ENCODE measurements at places on chromosomes 16 and 17.

- no peak for DNase-seq
Measured at GRCh38 chr16:56204816-56205215, 13.5 kb downstream of the GNAO1 start.

- no peak for DNase-seq
Measured at GRCh38 chr17:50890675-50891516, 24.7 kb upstream of the TOB1 start.

GRCh38 chr17:56431736-56432135 is 161.8 kb upstream of the NOG start:
- DNase-seq: no peak

- peak; percentile 83 for DNase-seq
Measured at GRCh38 chr16:88804552-88805339, 1.2 kb downstream of the CDT1 start.

- peak; percentile 51 for DNase-seq
Measured at GRCh38 chr16:68644296-68644695, 814 bp upstream of the CDH3 start.

GRCh38 chr16:80114699-80115098 is 426.1 kb upstream of the DYNLRB2 start:
- DNase-seq: no peak

- no peak for DNase-seq
Measured at GRCh38 chr17:78227455-78227916, 3.9 kb upstream of the TMEM235 start.

- no peak for DNase-seq
Measured at GRCh38 chr16:73023752-73024570, 24.0 kb downstream of the ZFHX3 start.

DNA sequence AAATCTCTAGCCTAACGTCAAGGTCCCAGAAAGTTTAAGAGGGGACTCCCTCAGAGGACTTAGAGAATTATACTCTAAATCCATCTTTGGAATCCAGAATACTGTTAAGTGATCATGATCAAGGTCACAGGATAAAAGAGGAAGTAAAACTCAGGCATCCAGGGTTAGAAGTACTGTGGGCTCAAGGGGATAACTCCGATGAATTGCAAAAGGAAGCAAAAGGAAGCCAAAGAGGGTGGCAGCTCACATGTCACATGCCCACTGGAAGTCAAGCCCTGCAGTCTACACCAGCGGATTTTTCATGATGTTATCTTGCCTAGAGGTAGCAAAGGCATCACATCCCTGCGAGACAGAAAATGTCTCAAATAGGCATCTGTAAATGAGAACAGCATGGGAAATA is 3.8 kb downstream of the ZNF821 start:
- DNase-seq: no peak

DNA sequence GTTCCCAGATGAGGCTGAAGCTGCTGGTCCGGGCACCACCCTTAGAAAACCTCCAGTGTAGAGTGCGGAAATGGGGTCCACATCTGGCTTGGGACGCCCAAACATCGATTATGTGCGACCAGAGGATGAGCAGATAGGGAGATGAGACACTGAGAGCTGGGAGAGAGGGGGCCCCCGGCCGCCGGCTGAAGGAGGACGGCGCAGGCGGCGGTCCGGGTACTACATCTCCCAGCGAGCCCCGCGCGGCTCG is 182 bp upstream of the SPECC1 start:
- DNase-seq: no peak

GRCh38 chr17:18993905-18994526 is 10.5 kb downstream of the FAM83G start:
- DNase-seq: no peak

GRCh38 chr16:30775392-30776188 is 11.4 kb downstream of the ZNF629 start:
- DNase-seq: peak; percentile 96

DNA sequence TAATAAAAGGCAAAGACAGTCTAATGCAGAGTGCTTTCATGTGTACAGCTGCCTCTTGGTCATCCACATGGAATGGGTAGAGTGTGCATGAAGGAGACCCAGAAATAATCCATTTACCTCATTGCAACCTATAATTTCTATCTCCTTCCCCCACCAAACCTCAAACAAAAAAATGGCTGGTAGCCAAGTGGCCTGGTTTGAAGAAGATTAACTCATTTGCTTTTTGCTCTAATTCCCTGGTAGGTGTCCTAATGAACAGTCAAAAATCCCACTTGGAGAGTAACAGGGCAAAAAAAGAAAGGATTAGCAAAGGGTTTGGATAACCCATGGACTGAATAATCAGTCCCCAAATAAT is 13.0 kb upstream of the LYRM9 start:
- DNase-seq: no peak

GRCh38 chr17:70184770-70185169 is 15.4 kb downstream of the KCNJ2 start:
- no peak for DNase-seq

GRCh38 chr17:17760350-17760749 is 76.4 kb downstream of the SREBF1 start:
- DNase-seq: no peak

- DNase-seq: no peak
Measured at GRCh38 chr16:87921236-87921773, 15.0 kb downstream of the CA5A start.

DNA sequence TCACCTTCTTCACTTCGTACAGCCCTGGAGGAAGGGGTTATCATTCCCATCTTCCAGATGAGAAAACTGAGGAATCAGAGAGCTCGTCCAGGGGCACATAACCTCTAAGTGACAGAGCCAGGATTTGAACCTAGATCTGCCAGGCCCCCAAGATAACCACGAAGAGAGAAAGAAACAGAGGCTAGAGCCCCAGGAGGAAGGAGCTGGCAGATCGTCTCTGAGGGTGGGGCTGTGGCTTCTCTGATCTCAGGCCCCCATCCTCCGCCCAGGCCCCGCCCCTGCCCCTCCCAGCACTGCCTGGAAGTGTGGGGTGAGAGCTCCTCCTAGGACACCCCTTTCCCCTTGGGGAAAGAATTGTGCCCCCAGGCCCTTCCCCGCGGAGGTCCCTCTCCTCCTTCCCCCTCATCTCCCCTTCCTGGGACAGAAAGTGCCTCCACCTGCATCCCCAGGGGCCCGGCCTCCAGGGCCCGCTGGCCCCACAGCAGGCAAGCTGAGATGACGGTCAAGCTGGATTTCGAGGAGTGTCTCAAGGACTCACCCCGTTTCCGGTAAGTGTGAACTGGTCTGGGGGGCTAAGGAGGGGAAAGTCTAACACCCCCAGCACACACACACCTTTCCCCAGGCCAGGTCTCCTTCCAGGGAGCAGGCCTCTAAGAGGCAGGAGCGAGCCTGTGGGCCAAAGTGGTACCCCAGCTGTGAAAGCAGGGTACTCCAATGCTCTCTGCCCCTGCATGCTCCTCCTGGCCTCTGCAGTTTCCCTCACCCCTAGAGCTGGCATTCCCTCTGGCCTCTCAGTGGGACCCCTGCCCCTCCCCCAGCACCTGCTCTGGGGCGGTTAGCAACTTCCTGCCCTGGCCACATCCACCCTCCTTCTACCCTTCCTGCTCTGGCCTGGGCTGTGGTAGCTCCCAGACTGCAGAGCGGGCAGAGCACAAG is at the start of gene ACAP1:
ACAP1 (plus strand) TSS at position 290 of the 936 bp plus-strand sequence; CDS start at position 496, 206 bp downstream.
- peak; percentile 81 for DNase-seq

- no peak for DNase-seq
Measured at GRCh38 chr17:71849783-71850768, 270.7 kb upstream of the SOX9 start.

- DNase-seq: no peak
Measured at GRCh38 chr16:87160701-87161337, 156.4 kb downstream of the C16orf95 start.

GRCh38 chr17:39753514-39754160 is 15.9 kb downstream of the GRB7 start:
- peak; percentile 62 for DNase-seq

DNA sequence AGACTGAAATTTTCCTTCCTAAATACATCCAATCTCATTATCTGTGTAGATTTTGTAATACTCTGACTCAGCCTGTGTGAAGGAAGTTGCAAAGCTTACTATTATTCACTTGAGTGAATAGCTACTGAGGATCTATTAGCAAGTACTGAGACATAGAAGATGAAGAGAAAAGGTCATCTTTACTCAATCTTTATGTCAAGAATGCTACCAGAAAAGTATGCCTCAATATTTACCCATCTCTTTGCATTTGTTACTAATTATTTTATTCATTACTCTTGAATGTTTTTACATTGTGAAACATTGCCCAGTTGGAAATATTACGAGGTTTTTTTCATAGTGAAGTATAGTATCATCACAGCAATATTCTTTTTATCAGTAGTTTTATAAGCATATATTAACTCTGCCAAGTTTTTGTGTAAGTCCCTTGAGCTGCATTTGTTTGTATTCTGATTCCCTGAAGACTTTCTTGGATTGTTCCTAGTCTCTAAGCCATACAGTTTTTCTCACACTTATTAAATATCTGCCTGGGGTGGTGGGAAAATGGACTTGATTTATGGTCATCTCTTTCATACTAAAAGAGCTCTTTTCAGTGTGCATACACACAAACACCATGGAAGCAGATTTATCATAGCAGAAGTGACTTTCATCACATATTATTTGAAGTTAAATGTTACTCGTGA is 110.4 kb downstream of the MRTFB start:
- no peak for DNase-seq

DNA sequence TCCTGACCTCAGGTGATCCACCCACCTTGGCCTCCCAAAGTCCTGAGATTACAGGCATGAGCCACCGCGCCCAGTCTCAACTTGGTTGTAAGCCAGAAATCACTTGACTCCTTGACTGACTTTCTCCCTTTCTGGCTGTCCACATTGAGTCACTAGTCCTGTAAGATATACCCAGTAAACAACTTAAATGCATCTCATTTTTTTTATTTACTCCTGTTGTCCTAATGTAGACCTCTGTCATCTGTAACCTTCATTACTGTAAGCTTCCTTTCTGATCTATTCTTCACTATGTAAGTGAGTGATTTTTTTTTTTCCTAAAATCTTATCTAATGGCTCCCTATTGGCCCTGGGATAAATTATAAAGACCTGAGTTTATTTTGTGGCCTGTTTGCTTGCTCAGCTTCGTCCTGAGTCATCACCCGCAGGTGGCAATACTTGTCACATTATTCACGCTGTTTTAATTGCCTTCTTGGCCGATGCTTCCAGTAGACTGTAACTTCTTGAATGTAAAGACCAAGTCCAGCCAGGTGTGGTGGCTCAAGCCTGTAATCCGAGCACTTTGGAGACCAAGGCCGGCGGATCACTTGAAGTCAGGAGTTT is 41.0 kb downstream of the PAFAH1B1 start:
- DNase-seq: peak; percentile 43

- DNase-seq: no peak
Measured at GRCh38 chr16:51201604-51202003, 50.5 kb upstream of the SALL1 start.

GRCh38 chr16:86772671-86773353 is 194.5 kb downstream of the FOXL1 start:
- peak; percentile 96 for DNase-seq

GRCh38 chr16:83899272-83899897 is 470 bp downstream of the MLYCD start:
- peak; percentile 87 for DNase-seq

DNA sequence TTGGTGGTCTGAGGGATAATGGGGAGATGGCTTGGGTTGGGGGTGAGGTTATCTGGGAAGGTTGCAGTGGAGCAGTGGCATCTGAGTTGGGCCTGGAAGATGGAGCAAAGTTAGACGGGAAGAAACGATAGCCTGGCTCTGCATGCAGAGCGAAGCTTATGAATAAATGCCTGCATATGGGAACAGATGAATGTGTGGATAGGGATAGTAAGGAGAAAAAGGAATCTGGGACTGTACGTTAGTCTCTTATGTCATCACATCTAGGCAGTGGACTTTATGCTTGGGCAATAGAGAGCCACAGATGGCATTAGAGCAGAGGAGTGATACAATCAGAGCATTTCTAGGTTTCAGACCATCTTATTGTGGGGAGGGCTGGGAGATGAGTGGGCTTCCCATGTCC is 33.0 kb downstream of the CPNE2 start:
- no peak for DNase-seq

- DNase-seq: peak; percentile 61
Measured at GRCh38 chr17:71287071-71287823, 833.6 kb upstream of the SOX9 start.

DNA sequence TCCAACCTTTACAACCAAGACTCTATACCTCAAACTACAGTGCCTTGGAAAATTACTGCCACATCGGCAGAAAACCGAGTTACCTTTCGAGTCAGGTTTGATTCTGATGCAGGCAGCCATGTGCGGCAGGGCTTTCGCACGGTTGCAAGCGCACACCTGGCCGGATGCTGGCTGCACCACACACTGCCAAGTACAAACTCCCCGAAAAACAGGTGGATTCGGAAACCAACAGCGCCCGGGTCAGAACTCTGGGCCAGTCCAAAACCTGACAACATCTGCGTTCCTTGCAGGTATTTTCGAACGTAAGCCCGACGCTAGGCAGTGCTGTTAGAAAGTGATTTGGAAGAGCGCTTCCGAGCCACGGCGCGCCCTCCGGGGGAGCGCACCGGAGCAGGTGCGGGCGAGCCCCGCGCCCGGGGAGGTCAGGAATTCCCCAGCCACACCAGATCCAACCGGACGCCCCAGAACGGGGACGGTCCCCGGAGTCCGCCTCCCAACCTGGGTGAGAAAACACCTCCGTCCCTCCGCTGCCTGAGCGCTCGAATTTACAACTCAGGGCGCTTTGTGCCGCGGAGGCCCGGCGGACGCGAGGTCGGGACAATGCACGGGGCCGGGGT is 1.2 kb downstream of the USP7 start:
- DNase-seq: peak; percentile 82

DNA sequence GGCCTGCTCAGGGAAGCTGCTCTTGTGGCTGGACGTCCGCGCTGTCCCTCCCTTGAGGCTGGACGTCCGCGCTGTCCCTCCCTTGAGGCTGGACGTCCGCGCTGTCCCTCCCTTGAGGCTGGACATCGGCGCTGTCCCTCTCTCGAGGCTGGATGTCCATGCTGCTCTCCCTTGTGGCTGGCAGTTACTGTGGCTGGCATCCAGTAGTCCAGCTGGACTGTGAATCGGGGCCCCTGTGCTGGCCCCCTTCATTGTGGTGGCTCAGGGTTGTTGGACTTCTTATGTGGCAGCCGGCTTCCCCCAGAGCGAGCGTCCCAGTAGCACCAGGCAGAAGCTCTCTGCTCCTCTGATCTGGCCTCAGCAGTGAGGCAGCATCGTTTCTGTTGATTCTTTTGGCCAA is 141.5 kb downstream of the IRF8 start:
- no peak for DNase-seq

- DNase-seq: no peak
Measured at GRCh38 chr17:53722407-53722806, 100.3 kb upstream of the KIF2B start.

Measured in kidney (tissue), 22 donors.